ENCODE measurements at places on chromosomes 4 and X. TPM values are rescaled to one million over a fixed set of nuclear protein-coding genes. Genes with fewer than 3 reads are reported as not detected.
A peak's percentile ranks its signal among the peaks of the same experiment; 100 is the strongest.

DNA sequence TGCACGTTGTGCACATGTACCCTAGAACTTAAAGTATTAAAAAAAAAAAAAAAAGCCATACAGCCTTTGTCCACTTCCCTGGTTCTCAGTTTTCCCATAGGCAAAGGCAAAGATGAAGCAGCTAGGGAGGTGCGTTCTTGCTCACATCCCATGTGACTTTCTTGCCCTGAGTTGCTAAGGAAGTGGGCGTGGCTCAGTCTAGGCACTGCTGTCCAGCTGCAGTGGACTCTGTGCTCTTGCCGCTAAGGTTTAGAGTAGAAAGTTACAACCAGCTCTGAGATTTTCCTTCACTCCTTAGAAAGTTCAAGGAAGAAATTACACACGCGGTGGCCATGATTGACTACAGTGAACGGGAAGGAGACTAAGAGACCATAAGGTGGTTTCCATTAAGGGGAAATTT, 144.7 kb downstream of the NAA11 start:
- DNase-seq, result no peak

DNA sequence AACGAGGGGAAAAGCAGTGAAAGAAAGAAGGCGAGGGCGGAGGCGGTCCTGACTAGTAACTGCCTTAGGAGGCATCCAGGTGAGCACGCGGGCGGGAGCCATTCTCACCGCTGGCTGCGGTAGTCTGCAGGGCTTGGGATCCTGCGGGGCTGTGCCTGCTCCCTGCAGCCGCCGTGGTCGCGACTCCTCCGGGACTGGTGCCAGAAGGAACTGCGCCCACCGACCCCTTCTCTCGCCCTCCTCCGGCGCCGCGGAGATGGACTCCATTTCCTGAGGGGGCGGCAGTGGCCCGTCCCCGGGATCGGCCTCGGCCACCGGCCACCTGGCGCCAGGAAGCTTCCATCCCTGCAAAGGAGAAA, 543 bp downstream of the NFXL1 start:
- DNase-seq, result peak; percentile 92

UGT2A1 gene
- not detected for total RNA-seq

- DNase-seq, result no peak
Observed at GRCh38 chr4:138902705-138903104, 112.9 kb upstream of the NOCT start.

GRCh38 chr4:106614441-106614840, 245.9 kb upstream of the GIMD1 start:
- DNase-seq, result no peak
